ENCODE measurements at places on chromosomes 1 and 21. TPM values are rescaled to one million over a fixed set of nuclear protein-coding genes. Genes with fewer than 3 reads are reported as not detected.

- DNase-seq, result no peak
- no peaks in the 10 kb centered on the region for H3K36me3 ChIP-seq
- H3K27me3 ChIP-seq, result peaks cover 11% of the 10 kb centered on the region
- no peak overlapping the region for H3K27ac ChIP-seq
Observed at GRCh38 chr1:29354511-29355098, 118.3 kb downstream of the PTPRU start.

The SERPINC1 gene
- total RNA-seq, result not detected

GRCh38 chr21:22201126-22201525, 1202.9 kb downstream of the NCAM2 start:
- H3K36me3 ChIP-seq, result no peaks in the 10 kb centered on the region
- H3K4me3 ChIP-seq, result no peak overlapping the region
- no peaks in the 10 kb centered on the region for H3K4me1 ChIP-seq
- no peak overlapping the region for H3K27ac ChIP-seq
- DNase-seq, result no peak

DNA sequence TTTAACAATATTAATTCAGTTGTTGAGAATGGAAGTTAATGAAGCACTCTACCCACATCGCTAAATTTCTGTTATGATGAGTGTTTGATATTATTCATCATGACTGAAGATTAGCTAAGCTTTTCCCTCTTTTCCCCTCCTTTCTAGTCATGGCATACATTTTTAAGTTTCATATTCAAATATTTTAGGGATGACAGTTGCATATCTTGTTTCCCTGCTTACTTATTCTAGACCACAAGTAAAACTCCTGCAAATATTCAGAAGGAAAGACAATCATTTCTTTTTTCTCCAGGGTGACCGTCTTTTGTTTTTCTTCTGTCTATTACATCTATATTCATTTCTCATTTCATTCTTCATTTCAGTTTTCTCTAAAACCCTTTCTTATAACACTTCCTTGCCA, 906.0 kb downstream of the ADGRL2 start:
- H3K36me3 ChIP-seq, result no peaks in the 10 kb centered on the region
- no peak for DNase-seq
- H3K4me1 ChIP-seq, result no peaks in the 10 kb centered on the region
- no peaks in the 10 kb centered on the region for H3K27me3 ChIP-seq
- no peak overlapping the region for H3K27ac ChIP-seq

The CDC14A gene
- total RNA-seq, result 6.8 TPM

GRCh38 chr1:244778344-244778743, 57.1 kb upstream of the COX20 start:
- no peaks in the 10 kb centered on the region for H3K36me3 ChIP-seq
- peak; percentile 53 for DNase-seq
- no peaks in the 10 kb centered on the region for H3K27me3 ChIP-seq
- no peak overlapping the region for H3K4me3 ChIP-seq
- no peak overlapping the region for H3K27ac ChIP-seq

- no peak overlapping the region for H3K27ac ChIP-seq
- no peaks in the 10 kb centered on the region for H3K27me3 ChIP-seq
- no peak for DNase-seq
- H3K4me3 ChIP-seq, result no peak overlapping the region
- no peaks in the 10 kb centered on the region for H3K4me1 ChIP-seq
Observed at GRCh38 chr1:155529109-155529508, 33.5 kb downstream of the ASH1L start.

DNA sequence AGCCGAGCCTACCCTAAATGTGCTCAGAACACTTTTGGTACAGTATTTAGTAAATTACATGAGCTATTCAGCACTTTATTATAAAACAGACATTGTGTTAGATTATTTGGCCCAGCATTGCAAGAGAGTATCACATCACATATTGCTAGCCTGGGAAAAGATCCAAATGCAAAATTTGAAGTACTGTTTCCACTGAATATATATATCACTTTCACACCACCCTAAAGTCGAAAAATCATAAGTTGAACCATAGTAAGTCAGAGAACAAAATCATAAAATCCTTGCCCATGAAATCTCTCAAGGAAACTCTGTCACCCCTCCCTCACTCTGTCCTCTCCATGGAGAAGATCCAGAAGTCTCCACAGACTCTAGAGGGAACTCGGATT, 33.1 kb downstream of the RGS8 start:
- H3K36me3 ChIP-seq, result no peaks in the 10 kb centered on the region
- DNase-seq, result no peak
- H3K4me1 ChIP-seq, result no peaks in the 10 kb centered on the region
- H3K27ac ChIP-seq, result no peak overlapping the region
- H3K27me3 ChIP-seq, result no peaks in the 10 kb centered on the region

GRCh38 chr1:81948495-81948894, 147.8 kb downstream of the ADGRL2 start:
- DNase-seq, result no peak
- no peak overlapping the region for H3K4me3 ChIP-seq
- H3K4me1 ChIP-seq, result no peaks in the 10 kb centered on the region
- no peaks in the 10 kb centered on the region for H3K36me3 ChIP-seq
- H3K27me3 ChIP-seq, result peaks cover 24% of the 10 kb centered on the region

GRCh38 chr1:41679531-41679930, 195.0 kb upstream of the EDN2 start:
- no peaks in the 10 kb centered on the region for H3K36me3 ChIP-seq
- H3K27ac ChIP-seq, result no peak overlapping the region
- H3K4me1 ChIP-seq, result peaks cover 3% of the 10 kb centered on the region
- H3K4me3 ChIP-seq, result no peak overlapping the region
- DNase-seq, result no peak

The HENMT1 gene
- total RNA-seq, result 9.5 TPM

DNA sequence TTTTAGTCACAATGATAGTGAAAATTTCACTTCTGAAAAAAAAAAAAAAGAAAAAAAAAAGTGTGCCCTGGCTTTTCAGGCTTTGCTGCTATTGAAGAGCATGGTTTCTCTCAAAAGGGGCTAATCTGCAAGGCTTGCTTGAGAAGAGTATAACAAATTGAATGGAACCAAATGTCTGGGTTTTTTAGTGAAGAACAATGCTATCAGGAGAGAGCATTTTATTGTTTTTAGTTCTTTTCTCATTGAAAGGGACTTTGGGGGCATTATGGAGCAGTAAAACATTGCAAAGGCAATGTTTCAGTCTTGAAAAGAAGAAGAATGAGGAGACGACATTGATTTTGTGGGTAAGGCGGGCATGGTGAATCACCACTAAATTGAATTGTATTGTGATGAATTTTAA, 28.2 kb downstream of the VCAM1 start:
- DNase-seq, result no peak
- H3K27ac ChIP-seq, result no peak overlapping the region
- no peaks in the 10 kb centered on the region for H3K27me3 ChIP-seq
- no peaks in the 10 kb centered on the region for H3K36me3 ChIP-seq
- H3K4me3 ChIP-seq, result no peak overlapping the region

- H3K27ac ChIP-seq, result no peak overlapping the region
- peaks cover 36% of the 10 kb centered on the region for H3K4me1 ChIP-seq
- peak; percentile 43 for DNase-seq
- no peak overlapping the region for H3K4me3 ChIP-seq
Observed at GRCh38 chr1:61638911-61639605, 85.9 kb downstream of the TM2D1 start.

- no peaks in the 10 kb centered on the region for H3K27me3 ChIP-seq
- H3K27ac ChIP-seq, result no peak overlapping the region
- no peak overlapping the region for H3K4me3 ChIP-seq
- no peak for DNase-seq
- H3K36me3 ChIP-seq, result peaks cover 22% of the 10 kb centered on the region
Observed at GRCh38 chr1:161342821-161343220, 24.9 kb downstream of the CFAP126 start.

- no peaks in the 10 kb centered on the region for H3K36me3 ChIP-seq
- peaks cover 11% of the 10 kb centered on the region for H3K27me3 ChIP-seq
- no peak overlapping the region for H3K4me3 ChIP-seq
- no peak for DNase-seq
- no peak overlapping the region for H3K27ac ChIP-seq
- no peaks in the 10 kb centered on the region for H3K4me1 ChIP-seq
Observed at GRCh38 chr1:218066332-218066731, 218.8 kb upstream of the RRP15 start.

The ANKRD34A gene
- total RNA-seq, result 2.2 TPM

The ARHGAP30 gene
- total RNA-seq, result not detected

The AADACL4 gene
- total RNA-seq, result 0.43 TPM

DNA sequence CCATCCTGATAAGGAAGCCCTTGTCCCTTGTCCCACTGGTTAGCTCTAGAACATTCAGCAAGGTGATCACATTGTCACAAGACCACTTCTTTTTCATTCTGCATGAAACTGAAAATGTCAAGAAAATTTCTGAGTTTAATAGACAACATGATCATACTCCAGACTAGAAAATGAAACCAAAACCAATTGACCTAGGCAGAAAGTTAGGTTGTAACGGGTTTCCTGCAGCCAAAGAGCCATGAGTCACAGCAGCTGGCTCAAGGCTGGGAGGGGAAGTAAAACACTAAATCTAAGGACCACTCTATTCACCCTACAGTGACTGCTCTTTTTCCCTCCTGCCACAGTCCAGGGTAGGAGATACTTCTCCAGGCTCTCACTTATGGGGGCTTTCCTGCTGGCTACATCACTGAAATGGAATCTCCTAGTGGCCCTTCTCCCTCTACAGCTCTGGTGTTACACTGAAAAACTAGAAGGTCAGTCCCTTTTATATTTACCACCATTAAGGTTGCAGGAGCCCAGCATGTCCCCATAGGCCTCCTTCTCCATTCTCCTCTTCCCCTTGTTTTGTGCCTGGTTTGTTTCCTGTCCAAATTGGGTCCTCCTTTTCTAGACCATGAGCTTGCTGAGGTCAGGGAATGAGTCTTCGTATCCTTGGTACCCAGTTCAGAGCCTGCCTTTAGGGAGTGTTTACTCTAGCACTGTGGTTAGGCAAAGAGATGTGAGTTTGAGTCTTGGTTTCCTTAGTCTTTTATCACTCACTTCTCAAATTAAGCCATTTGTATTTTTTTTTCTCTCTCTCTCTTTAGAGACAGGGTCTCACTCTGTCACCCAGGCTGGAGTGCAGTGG, 236.5 kb upstream of the JUN start:
- H3K27me3 ChIP-seq, result no peaks in the 10 kb centered on the region
- DNase-seq, result peak; percentile 45

DNA sequence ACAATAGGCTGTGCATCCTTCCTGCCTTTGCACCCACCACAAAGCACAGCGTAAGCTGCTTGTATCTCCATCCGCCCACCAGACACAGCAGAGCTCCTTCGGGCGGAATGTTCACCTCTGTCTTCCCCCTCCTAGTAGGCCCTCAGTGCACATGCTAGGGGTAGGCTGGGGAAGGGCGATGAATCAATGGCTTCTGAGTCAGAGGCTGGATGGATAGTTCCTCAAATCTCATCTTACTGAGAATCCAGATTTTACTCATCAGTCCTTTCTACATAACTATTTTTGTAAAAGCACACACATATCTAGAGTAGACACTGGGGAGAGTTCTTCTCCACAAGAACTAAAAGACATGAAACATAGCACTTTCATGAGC, 73.8 kb downstream of the BCAR3 start:
- no peaks in the 10 kb centered on the region for H3K36me3 ChIP-seq
- H3K27me3 ChIP-seq, result no peaks in the 10 kb centered on the region
- DNase-seq, result no peak
- no peaks in the 10 kb centered on the region for H3K4me1 ChIP-seq
- H3K4me3 ChIP-seq, result no peak overlapping the region
- H3K27ac ChIP-seq, result no peak overlapping the region

DNA sequence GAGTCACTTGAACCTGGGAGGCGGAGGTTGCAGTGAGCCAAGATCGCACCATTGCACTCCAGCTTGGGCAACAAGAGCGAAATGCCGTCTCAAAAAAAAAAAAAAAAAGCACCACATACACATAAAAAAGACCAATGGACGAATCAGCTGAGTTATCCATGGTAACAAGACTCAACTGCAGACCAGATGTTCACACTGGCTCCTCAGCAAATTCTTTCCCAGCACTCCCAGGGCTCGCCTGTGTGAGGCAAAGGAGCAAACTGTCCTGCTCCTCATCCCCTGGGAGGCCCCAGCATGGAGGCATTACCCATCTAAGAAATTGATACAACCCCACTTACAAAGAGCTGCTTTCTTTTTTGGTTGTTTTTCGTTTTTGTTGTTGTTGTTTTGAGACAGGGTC, 3.1 kb downstream of the TMEM234 start:
- no peak overlapping the region for H3K4me3 ChIP-seq
- H3K27ac ChIP-seq, result no peak overlapping the region
- no peak for DNase-seq
- peaks cover 14% of the 10 kb centered on the region for H3K36me3 ChIP-seq

GRCh38 chr1:187985145-187985896, 1156.6 kb downstream of the PLA2G4A start:
- DNase-seq, result no peak
- no peak overlapping the region for H3K27ac ChIP-seq
- H3K27me3 ChIP-seq, result no peaks in the 10 kb centered on the region
- no peaks in the 10 kb centered on the region for H3K36me3 ChIP-seq

DNA sequence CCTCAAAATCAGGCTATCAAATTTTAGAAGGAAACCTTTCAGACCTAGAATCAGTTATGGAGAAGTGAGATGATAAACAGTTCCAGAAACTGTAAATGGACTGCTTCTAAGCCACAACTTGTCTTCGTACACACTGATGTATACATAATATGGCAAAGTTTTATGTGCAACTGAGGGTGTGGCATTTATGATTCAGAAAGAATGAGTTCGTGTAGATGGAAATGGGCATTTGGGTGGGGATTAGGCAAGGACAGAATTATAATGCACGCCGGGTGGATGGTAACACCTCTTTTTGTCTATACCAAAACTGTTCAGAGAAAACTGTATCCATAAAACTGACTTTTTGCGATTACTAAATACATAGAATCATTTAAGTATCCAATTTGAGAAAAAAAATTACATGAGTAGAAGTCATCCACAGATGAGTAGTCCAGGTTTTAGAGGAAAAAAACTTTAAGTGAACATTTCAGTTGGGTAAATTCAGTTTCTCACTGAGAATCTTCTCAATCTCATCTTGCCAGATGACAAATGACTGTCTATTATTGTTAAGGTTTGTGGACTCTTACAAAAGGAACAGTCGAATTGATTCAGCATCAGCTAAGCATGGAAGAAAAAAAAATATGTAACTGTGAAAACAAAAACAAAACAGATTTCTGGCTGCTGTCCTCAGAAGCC, 22.5 kb downstream of the ERRFI1 start:
- H3K4me3 ChIP-seq, result no peak overlapping the region
- H3K4me1 ChIP-seq, result peaks cover 19% of the 10 kb centered on the region

The MPZ gene
- 2.8 TPM for total RNA-seq

The DNASE2B gene
- total RNA-seq, result not detected
